ENCODE measurements at places on chromosomes 7 and 10.
A peak's percentile ranks its signal among the peaks of the same experiment; 100 is the strongest.

DNA sequence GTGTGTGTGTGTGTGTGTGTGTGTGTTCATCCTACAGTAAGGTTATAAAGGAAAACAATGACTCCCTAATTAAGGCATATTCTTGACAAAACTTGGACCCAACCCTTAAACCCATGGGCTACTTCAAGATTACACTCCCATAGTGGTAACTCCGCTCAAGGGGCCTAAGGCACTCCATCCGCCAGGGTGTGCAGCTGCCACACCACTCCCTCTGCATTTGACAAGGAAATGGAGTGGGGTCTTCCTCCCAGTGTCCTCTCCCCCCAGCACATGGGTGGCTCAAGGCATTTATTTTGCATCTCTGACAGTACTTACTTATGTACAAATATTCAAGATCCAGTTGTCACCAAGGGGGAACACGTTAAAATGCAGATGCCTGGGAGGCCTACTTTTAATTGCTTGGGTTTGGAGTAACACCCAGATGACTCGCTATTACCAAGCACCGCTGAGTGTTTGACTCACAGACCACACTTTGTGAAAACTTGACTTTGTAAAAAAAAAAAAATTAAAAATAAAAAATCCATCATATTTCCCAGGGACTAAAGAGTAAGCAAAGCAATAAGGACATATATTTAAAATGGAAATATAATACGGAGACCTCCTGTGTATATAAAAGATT, 53.0 kb upstream of the AGR3 start:
- H3K4me3 ChIP-seq = no peak overlapping the region
- H3K27me3 ChIP-seq = no peaks in the 10 kb centered on the region
- H3K4me1 ChIP-seq = no peaks in the 10 kb centered on the region
- H3K36me3 ChIP-seq = no peaks in the 10 kb centered on the region
- DNase-seq = no peak

DNA sequence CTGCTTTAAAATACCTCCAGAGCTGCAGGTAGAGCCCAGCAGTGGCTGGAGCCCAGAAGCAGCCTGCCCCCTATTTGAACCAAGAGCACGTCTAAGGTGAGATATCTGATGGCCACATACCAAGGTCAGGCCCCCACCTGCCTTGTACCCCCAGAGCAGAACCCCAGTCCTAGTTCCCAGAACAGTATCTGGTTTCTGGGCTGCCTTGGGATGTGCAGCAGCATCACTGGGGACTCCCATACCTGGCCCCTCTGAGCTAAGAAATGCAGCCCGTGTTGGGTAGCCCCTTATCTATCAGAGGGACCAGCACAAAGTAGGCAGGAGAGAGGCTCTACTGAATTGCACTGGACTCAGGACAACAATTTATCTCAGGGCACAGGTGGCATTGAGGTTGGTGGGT, 8.9 kb downstream of the SFTPD start:
- H3K4me1 ChIP-seq = no peaks in the 10 kb centered on the region
- no peaks in the 10 kb centered on the region for H3K36me3 ChIP-seq
- no peak overlapping the region for H3K27ac ChIP-seq
- DNase-seq = no peak
- no peak overlapping the region for H3K4me3 ChIP-seq
- H3K27me3 ChIP-seq = no peaks in the 10 kb centered on the region

GRCh38 chr10:111277661-111278060, 200.8 kb downstream of the ADRA2A start:
- no peaks in the 10 kb centered on the region for H3K27me3 ChIP-seq
- H3K4me1 ChIP-seq = no peaks in the 10 kb centered on the region
- H3K4me3 ChIP-seq = no peak overlapping the region
- H3K36me3 ChIP-seq = no peaks in the 10 kb centered on the region
- no peak for DNase-seq

DNA sequence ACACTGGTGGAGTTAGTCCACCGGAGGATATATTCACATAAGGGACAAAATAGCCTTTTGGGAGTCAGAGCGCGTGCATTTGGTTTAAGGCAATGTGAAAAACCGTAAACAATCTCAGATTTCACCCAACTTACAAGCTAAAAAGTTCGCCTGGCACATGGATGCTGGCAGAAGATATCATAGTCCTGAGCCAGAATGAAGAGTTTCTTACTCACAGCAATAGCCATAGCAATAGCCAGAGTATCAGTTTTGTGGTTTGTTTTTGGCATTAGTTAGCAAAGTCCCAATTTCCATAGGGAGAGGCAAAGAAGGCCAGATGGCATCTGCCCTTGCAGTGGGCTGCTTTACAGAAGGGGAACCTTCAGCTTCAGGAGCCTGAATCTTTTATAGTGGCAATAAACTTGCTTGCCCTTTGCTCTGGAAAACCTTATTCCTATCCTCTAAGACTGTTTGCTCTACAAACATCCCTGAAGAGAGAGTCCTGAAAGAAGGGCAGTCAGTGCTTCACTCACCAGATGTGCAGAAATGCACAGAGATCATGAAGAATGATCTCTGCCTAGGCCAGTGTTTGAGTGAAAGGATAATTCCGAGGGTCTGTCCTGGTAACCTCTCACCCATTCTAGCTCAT, 28.7 kb upstream of the RSBN1L start:
- no peaks in the 10 kb centered on the region for H3K4me1 ChIP-seq
- H3K27ac ChIP-seq = no peak overlapping the region
- H3K36me3 ChIP-seq = no peaks in the 10 kb centered on the region
- DNase-seq = peak; percentile 22

DNA sequence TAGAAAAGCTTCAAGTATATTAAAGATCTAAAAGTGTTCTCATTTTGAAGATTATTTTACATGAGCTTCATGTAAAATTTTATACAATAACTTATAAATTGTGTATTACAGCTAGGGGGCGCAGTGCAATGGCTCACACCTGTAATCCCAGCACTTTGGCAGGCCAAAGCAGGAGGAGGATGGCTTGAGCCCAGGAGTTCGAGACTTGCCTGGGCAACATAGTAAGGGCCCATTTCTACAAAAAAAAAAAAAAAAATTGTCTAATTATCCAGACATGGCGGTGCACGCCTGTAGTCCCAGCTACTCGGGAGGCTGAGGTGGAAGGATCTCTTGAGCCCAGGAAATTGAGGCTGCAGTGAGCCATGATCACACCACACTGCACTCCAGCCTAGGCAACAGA, 16.6 kb downstream of the ACBD5 start:
- no peak overlapping the region for H3K27ac ChIP-seq
- H3K36me3 ChIP-seq = peaks cover 34% of the 10 kb centered on the region
- no peak for DNase-seq
- no peak overlapping the region for H3K4me3 ChIP-seq
- no peaks in the 10 kb centered on the region for H3K4me1 ChIP-seq

DNA sequence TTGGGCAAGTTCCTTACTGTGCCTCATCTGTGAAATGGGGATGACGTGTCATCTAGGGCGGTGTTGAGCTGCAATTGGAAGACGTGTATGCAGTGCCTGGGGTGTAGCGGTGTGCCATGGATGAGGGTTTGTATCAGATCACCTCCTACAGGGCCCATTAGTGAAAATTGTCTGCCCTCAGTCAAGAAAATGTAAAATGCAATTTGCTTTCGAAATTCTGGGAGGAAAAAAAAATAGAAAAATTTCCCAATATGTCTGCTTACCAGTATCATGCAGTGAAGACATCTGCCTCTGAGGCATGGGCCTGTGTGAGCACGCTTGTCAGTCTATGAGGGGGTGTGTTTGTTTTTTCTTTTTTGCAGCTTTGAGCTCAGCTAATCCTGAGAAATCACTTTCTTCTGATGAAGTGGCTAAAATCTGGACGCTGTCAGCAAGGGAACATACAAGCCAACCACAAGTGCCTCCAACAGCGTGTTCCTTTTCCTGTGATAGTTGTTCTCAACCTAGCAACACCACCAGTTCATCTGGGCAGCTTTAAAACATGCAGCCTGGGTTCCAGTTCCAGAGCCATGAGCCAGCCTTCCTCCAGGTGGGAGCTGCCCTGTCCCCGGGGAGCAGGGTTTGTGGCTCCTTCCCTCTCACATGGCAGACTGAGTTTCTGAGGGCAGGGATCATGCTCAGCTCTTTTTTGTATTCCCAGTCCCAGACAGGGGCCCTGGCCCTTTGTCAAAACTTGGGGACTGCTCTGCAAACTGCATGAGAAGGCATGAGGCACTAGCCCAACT, 10.3 kb downstream of the FAM241B start:
- no peaks in the 10 kb centered on the region for H3K36me3 ChIP-seq
- H3K4me3 ChIP-seq = no peak overlapping the region
- H3K27ac ChIP-seq = no peak overlapping the region
- DNase-seq = no peak
- no peaks in the 10 kb centered on the region for H3K4me1 ChIP-seq

GRCh38 chr10:103547391-103547946, 54.0 kb downstream of the NEURL1 start:
- peaks cover 6% of the 10 kb centered on the region for H3K4me1 ChIP-seq
- no peaks in the 10 kb centered on the region for H3K27me3 ChIP-seq
- no peak for DNase-seq
- no peak overlapping the region for H3K27ac ChIP-seq
- H3K36me3 ChIP-seq = no peaks in the 10 kb centered on the region

DNA sequence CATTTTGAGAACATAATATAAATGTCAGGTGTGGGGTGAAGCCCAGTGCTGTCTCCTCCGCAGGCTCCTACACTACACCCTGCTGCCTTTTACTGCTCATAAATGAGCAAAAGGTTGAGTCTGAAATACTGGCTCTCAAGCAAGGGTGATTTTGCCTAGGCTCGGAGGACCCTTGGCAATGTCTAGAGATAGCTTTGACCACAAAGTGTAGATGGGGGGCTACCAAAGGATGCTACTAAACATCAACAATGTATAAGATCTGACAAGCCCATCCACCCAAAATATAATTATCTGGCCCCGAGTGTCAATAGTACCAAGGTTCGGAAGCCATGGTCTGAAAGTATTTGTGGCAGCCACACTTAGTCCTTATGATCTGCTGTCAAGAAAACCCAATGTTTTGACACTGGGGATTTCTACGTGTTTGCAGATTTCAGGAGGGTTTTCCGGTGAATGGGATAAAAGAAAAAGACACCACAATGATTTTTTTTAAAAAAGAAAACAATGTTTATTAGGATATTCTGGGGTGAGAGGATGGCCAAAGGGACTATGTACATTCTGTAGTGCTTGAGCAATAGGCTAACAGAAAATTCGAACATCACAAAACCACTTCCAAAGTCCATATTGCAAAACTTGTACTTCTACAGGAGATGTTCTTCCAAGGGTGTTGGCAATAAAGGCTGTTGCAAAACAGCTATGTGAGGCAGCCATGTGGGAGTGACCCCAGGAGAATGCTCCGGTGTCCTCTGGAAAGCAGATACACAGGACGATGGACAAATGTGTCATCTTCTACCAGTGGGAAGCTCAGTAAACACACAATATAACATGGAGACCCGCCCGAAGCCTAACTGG, 216.3 kb downstream of the GFRA1 start:
- H3K36me3 ChIP-seq = no peaks in the 10 kb centered on the region
- no peaks in the 10 kb centered on the region for H3K27me3 ChIP-seq
- H3K4me1 ChIP-seq = no peaks in the 10 kb centered on the region
- H3K4me3 ChIP-seq = no peak overlapping the region
- no peak overlapping the region for H3K27ac ChIP-seq

- H3K27ac ChIP-seq = peak overlapping the region; percentile 89
- no peaks in the 10 kb centered on the region for H3K4me1 ChIP-seq
- no peaks in the 10 kb centered on the region for H3K36me3 ChIP-seq
- no peak overlapping the region for H3K4me3 ChIP-seq
- H3K27me3 ChIP-seq = no peaks in the 10 kb centered on the region
Measured at GRCh38 chr10:69408318-69409175, 8.2 kb downstream of the TACR2 start.

DNA sequence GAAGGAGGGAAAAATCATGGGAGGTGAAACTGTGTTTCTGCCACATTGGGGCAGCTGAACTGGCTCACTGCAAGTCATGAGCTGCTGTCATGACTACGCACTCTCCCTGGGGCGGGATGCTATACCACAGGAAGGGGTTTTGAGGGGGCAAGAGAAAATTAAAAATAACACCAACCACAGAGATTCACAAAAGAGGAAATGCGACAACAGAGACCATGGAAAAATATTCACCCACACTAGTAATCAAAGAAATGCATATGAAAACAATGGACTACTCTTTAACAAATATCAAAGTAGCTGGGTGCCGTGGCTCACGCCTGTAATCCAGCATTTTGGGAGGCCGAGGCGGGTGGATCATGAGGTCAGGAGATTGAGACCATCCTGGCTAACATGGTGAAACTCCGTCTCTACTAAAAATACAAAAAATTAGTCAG, 65.2 kb upstream of the TM9SF3 start:
- H3K36me3 ChIP-seq = no peaks in the 10 kb centered on the region
- no peaks in the 10 kb centered on the region for H3K27me3 ChIP-seq
- DNase-seq = no peak
- H3K4me1 ChIP-seq = no peaks in the 10 kb centered on the region

GRCh38 chr7:155848691-155849669, 36.7 kb upstream of the SHH start:
- no peaks in the 10 kb centered on the region for H3K27me3 ChIP-seq
- no peaks in the 10 kb centered on the region for H3K36me3 ChIP-seq
- no peaks in the 10 kb centered on the region for H3K4me1 ChIP-seq
- no peak overlapping the region for H3K4me3 ChIP-seq
- no peak for DNase-seq
